ENCODE measurements at places on chromosomes 16 and 17.

- DNase-seq: no peak
Measured at GRCh38 chr17:63249256-63250004, 196.7 kb downstream of the CYB561 start.

DNA sequence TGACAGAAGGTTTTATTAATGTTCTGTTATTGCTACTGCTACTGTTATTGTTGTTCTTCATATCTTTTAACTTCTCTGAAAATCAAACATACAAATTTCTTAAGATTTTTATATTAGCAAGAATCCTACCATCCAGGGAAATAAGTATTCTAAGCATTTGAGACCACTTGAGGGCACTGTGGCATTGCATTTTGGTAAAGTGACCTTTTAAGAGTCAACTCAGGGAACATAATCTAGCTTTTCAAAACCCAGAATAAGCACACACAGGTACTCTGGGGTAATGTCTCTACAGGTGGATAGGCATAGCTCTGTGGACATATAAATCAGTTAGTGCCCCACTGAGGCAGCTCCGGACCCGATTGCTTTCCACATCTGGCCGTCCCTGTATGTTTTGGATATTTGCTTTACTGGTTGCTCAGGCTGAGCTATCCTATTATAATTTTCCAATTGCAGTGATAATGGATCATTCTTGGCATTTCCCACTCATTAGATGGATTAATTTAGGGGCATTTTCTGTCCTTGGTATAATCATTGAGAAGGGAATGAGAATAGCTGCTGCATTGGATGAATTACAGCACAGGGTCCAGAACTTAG is 1425.1 kb upstream of the CDH8 start:
- DNase-seq: no peak

DNA sequence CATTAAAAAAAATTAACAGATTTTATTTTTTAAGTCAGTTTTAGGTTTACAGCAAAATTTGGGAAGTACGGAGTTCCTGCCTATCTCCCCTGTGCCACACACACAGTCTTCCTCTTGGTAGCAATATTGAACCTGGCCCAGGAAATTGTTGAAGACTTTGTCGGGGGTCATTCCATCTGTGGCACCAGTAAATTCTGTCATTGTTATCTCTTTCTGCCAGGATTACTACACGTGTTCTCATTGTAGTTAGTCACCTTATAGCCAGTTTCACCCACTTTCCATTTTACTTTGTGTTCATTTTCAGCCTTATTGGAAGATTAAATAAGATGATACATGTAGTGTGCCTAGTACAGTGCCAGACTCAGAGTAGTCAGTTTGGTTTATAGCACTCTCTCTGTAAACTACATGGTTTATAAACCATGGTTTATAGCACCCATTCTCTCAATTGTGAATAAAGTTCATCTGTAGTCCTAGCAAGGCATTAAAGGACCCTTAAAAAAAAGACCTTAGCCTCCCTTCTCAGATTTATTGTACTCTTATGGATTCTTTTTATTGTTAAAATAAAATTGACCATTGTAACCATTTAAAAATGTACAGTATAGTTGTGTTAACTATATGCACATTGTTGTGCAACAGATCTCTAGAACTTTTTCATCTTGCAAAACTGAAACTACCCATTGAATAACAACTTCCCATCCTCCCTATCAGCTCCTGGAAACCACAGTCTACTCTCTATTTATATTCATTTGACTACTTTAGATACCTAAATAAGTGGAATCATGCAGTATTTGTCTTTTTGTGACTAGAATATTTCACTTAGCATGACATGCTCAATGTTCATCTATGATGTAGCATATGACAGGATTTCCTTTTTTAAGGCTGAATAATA is 36.1 kb downstream of the NLK start:
- DNase-seq: no peak

DNA sequence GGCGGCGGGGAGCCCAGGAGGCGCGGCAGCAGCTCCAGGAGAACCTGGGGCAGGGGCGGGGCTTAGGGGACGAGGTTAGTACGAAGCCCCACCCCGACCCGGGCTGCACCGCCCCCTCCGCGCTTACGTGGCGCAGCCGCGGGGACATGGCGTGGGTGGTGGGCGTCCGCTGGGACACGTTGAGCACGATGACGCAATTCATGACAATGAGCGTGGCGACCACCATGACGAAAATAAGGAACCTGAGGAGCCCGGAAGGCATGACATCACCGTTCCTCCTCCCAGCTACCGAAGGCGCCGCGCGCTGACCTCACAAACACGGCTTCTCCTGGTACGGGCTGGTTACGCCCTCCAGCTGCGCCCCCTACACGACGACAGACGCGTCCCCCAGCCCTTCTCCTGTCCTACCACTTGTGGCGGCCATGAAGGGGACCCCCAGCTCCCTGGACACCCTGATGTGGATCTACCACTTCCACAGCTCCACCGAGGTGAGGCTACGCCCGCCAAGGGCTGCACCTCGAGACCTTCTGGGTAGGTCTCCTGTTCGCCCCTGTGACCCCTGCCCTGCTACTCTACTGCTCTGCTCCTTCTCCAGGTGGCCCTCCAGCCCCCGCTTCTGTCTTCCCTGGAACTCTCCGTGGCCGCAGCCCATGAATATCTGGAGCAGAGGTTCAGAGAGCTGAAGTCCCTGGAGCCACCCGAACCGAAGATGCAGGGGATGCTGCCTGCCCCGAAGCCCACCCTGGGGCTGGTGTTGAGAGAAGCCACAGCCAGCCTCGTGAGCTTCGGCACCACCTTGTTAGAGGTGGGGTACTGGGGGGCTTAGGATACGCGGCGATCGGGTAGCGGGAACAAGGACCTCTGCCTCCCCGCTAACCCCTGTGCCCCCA is at the start of gene C17orf107:
Gene C17orf107, plus strand, starts transcription at position 196 of the 890 bp plus-strand sequence. Its CDS starts 227 bp downstream, at position 423.
- peak; percentile 97 for DNase-seq

DNA sequence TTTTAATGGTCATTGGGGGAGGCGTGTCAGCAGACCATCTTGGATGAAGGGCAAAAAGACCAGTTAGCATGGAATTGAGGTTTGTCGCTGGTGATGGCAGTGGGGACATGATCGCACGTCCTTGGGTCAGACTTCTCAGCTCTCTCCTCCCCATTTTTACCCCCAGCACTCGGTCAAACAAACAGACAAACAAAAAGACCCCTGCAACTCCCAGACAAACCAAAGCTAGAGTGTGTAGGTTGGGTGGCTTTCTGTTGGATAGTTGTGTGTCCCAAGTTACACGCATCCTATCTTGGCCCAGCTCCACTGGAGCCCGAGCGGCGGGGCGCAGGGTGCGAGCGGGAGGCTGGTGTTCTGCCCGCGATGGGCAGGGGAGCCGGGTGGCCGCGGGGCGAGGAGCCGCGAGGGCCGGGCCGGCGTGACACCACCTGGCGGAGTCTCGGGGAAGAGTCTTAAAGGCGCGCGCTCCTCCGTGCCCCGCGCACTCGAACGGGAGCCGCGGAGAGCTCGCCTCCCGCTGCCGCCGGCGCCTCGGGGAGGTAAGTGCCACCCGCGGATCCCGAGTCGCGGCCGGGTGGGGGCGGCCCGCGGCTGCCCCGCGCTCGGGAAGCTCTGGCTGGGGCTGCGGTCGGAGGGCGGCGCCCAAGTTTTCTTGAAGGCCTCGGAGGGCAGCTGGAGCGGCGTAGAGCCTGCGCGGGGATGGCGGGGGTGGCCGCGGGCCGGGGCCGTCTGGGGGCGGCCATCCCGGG is 18.5 kb upstream of the NTN1 start:
- peak; percentile 39 for DNase-seq
